Activated CD4-positive, alpha-beta T cell treated with anti-CD3 and anti-CD28 coated beads, Interleukin-2, amount 10 ng/mL, durations not matched to agents 7 days and 5 days (primary cell): ENCODE measurements at places on chromosomes 12 and 14. TPM values are rescaled to one million over a fixed set of nuclear protein-coding genes. Genes with fewer than 3 reads are reported as not detected.

SIX6 gene
- total RNA-seq = not detected

MYO1A gene
- 1.4 TPM for total RNA-seq

DHRS2 gene
- total RNA-seq = 0.50 TPM

SPIC gene
- total RNA-seq = not detected

CCDC59 gene
- 43.5 TPM for total RNA-seq

DNA sequence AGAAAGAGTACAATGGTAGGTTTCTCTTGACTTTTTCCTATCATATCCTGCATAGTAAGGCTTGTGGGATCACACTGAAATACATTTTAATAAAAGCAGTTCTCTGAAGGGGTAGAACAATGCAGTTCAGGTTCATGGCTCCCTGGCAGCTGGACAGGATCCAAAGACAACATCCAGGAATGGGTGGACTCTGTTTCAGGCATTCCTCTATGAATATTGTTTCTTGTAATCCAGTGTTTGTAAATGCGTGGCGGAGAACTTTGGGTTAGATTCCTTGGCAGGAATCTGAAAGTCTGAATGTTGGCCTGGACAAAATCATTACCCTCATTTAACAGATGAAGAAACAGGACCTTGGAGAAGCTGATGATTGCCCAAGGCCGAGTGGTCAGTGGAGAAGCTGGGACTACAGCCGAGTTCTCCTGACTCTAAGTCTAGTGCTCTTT lies 43.5 kb downstream of the SYNE2 start:
- DNase-seq = no peak

- DNase-seq = no peak
These were observed 431.4 kb downstream of the SLC16A7 start for GRCh38 chr12:60027266-60027665.

GRCh38 chr14:90105756-90106155 lies 44.0 kb downstream of the KCNK13 start:
- DNase-seq = no peak

- no peak for DNase-seq
These were observed 2.0 kb upstream of the FKBP11 start for GRCh38 chr12:48927261-48927660.

- no peak for DNase-seq
These were observed 51.7 kb upstream of the CFL2 start for GRCh38 chr14:34766060-34766459.

DNA sequence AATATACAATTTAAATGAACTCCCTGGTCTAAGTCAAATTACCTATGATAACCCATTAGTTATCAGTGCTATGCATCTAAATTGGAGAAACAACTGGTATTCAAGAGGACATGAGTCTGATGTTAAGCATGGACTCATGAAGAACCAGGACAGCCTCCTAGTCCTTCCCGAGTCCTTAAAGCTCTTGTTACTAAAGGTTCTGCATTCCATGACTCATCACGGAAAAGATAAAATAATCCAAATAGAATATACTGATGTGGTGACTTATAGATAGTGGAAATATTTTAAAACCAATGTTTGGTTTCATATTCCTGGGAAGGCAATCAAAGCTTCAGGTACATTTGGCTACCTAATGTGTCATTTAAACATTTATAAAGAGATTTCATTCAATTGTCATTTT lies 117.2 kb upstream of the PMCH start:
- no peak for DNase-seq

DNA sequence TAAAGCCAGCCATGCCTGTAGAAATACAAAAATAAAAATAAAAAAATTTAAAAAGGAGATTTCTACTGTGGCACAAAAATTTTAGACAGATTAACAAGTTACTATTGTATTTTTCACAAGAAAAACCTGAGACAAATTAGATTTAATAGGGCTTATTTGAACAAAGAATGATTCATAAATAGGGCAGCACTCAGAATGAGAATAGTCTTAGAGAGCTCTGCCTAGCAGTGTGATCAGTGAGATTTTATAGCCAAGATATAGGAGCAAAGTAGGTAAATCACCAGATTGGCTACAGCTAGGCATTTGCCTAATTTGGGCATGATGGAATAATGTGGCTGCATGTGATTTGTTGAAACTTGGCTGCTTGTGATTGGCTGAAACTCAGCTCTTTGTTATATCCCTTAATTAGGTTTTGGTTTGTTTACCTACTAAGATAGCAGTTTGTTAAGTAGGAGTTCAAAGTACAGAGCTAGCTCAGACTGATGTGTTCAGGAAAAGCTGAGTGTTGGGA lies 279.7 kb upstream of the TMTC1 start:
- DNase-seq = no peak

- DNase-seq = peak; percentile 52
These were observed 24.9 kb upstream of the C12orf76 start for GRCh38 chr12:110073049-110073831.

DNA sequence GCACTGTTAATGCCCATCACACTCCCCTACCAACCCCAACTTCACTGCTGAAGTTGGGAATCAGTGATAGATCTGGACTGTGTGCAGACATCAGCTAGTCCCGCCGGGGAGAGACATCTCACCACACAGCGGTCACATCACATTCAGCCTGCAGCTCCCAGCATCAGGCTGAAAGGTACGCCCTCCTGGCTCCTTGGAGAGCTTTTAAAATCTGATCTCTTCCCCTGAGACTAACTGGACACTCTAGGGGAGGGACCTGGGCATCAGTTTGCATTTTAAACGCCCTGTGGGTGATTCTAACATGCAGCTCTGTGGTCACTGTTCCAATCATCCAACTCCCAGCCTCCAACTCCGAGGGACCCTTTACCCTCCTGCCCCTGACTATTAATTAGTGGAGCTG lies 58.4 kb downstream of the CCDC85C start:
- no peak for DNase-seq

GRCh38 chr12:72230589-72230988 lies 41.6 kb upstream of the TRHDE start:
- DNase-seq = no peak

DNA sequence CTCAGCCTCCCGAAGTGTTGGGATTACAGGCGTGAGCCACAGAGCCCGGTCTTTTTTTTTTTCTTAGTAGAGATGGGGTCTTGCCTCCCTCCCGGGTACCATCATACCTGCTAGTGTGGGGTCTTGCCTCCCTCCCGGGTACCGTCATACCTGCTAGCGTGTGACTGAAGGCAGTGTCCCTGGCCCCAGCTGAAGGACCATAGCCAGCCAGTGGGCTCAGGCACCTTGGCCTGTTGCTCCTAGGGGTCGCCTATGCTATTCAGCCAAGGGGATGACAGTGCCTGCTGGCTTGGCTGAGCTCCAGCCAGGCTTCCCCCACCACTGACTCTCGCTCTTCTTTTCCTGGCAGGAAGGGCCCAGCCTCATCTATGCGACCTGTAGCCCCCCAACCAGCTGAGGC lies 10.5 kb upstream of the BLTP3B start:
- DNase-seq = no peak

DNA sequence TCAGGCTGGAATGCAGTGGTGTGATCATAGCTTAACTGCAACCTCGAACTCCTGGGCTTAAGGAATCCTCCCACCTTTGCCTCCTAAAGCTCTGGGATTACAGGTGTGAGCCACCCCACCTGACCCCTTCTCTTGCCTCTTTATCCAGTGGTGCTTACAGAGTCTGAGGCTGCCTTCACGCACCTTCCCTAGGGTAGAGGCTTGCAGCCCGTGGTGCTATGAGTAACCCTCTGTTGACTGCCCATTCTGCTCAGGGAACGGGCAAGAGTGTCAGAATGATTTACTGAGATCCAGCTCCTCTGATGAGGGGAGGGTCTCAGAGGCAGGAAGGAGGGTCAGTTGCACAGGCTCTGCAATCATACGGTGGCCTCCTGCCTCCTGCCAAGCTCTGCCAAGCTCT lies 125.1 kb upstream of the TBX3 start:
- DNase-seq = no peak

DNA sequence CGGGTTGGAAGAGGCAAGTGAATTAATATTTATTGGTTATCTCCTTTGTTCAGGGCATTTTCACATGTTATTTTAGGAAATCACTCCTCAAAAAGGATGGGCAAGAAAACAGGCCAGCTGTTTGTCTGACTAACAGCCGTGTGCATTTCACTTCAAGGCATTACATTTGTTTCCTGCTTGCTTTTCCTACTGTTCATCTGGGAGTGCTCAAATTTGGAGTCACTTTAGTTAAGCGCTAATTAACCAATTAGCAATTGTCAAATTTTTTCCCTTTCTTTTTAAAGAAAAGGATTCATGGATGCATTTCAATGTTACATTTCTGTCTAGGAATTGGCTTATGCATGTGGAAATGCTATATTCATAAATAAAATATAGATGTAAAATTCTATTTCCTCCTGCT lies 415.9 kb downstream of the NELL2 start:
- no peak for DNase-seq
